Smooth muscle cell of the umbilical artery (primary cell): ENCODE measurements at places on chromosomes 2 and 18. TPM values are rescaled to one million over a fixed set of nuclear protein-coding genes. Genes with fewer than 3 reads are reported as not detected.

NT5DC4 gene
- not detected in 2 replicates for total RNA-seq

SNORC gene
- total RNA-seq, result 0.89 and 1.2 TPM in 2 replicates

TMEM163 gene
- total RNA-seq, result not detected in 2 replicates

ANKRD12 gene
- 32.5 and 38.6 TPM in 2 replicates for total RNA-seq

ABCG8 gene
- total RNA-seq, result not detected in 2 replicates

CNPPD1 gene
- total RNA-seq, result 20.5 and 22.7 TPM in 2 replicates

SERPINB7 gene
- total RNA-seq, result 31.5 and 43.6 TPM in 2 replicates

MFSD2B gene
- 0.05 TPM in 1 of 2 replicates, not detected in the other for total RNA-seq

ALPP gene
- not detected in 2 replicates for total RNA-seq

FARSB gene
- 10.7 and 17.9 TPM in 2 replicates for total RNA-seq

SKOR2 gene
- not detected in 2 replicates for total RNA-seq

GAREM1 gene
- 3.0 and 5.1 TPM in 2 replicates for total RNA-seq

TCF7L1 gene
- total RNA-seq, result 1.3 and 2.1 TPM in 2 replicates

LRRTM4 gene
- total RNA-seq, result under 0.01 TPM in 1 of 2 replicates, not detected in the other

KLHL30 gene
- total RNA-seq, result under 0.01 and 0.14 TPM in 2 replicates

EVX2 gene
- total RNA-seq, result not detected in 2 replicates

LYPD6 gene
- 7.8 and 8.6 TPM in 2 replicates for total RNA-seq

VRK2 gene
- 19.6 and 23.9 TPM in 2 replicates for total RNA-seq

PNPT1 gene
- 22.9 and 28.3 TPM in 2 replicates for total RNA-seq

ST8SIA5 gene
- total RNA-seq, result not detected in 2 replicates

MYL12B gene
- total RNA-seq, result 372 and 376 TPM in 2 replicates

STAM2 gene
- 62.4 and 65.1 TPM in 2 replicates for total RNA-seq

SLC9A2 gene
- total RNA-seq, result not detected in 2 replicates

MAP4K3 gene
- 50.2 and 180 TPM in 2 replicates for total RNA-seq

RAB6C gene
- not detected in 2 replicates for total RNA-seq

CCDC148 gene
- 0.59 and 1.2 TPM in 2 replicates for total RNA-seq

GKN1 gene
- 0.14 TPM in 1 of 2 replicates, not detected in the other for total RNA-seq
